Stimulated activated CD8-positive, alpha-beta memory T cell treated with anti-CD3 and anti-CD28 coated beads, Interleukin-12 subunit alpha, Interleukin-12 subunit beta, amount 100 ng/mL, for 1 hour (primary cell): ENCODE measurements at places on chromosomes 13 and 19.
A peak's percentile ranks its signal among the peaks of the same experiment; 100 is the strongest.

GRCh38 chr13:113158946-113159345, 498 bp downstream of the PROZ start:
- DNase-seq: no peak

GRCh38 chr13:34151885-34152284, 333.9 kb downstream of the RFC3 start:
- no peak for DNase-seq

- no peak for DNase-seq
Observed at GRCh38 chr13:27966641-27967202, 2.4 kb downstream of the CDX2 start.

DNA sequence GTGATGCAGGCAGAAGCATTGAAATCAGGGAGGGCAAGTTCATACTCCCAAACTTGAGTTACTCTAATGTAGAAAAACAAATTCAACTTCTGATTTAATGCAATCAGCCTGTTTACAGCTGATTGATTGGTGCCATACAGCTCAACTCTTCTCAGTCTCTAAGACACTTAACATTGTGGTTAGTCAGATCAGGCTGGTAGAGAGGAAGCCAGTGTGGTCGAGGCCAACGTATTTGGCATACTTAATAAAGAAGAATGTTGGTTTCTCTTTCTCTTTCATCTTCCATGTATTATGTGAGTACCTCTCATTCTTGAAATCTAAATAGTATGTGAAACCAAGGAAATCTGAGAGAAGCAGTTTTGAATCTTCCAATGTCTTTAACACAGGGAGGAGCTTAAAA, 255.0 kb upstream of the SLITRK1 start:
- peak; percentile 22 for DNase-seq

DNA sequence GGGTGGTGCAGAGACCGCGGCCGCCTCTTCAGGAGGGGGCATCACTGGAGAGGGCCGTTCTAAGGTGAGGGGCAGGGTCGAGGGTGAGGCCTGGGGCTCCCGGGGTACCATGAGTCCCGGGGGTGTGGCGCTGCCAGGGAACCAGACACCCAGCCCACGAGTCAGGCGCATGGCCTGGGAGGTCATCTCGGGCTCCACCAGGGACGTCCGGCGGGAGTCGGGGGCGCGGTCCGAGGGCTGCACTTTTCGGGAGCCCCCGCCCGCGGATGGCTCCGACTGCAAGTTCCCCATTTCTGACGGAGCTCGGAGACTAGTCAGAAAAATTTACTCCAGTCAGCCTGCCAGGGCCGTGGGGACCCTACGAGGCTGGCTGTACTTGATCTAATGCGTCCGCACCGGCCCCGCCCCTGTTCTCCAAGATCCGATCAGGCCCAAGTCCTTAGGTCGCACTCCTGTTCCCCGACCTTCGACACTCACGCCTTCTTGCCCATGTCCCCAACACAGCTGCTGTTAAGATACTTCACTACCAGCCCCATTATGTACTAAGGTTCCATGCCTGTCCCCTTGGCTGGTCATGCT, 774 bp downstream of the GGN start:
- DNase-seq: no peak

DNA sequence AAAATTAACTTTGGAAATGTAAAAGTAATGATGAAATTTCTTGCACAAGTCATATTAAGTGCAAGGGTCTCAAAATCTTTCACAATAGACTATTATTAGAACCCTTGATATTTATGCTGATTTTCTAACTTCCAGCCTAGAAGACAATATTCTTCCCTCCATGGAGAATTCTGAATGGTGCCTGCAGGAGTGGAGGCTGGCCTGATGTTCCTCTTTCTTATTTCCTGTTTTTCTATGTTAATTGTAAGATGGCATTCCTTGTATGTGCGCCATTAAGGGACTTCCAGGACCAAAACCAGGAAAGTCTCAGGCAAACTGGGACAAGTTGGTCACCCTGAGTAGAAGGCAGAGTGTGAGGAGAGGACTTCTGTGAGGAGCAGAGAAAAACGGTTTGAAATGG, 294.9 kb downstream of the DLEU7 start:
- DNase-seq: no peak

- DNase-seq: no peak
Observed at GRCh38 chr13:111389621-111390521, 69.4 kb downstream of the TEX29 start.

- DNase-seq: no peak
Observed at GRCh38 chr19:20969898-20970297, 46.8 kb downstream of the ZNF85 start.

GRCh38 chr13:39020853-39021462, 16.9 kb downstream of the PROSER1 start:
- DNase-seq: no peak

GRCh38 chr13:23705583-23705982, 135.4 kb downstream of the TNFRSF19 start:
- DNase-seq: no peak

GRCh38 chr13:76889254-76889653, 3.0 kb upstream of the KCTD12 start:
- no peak for DNase-seq

DNA sequence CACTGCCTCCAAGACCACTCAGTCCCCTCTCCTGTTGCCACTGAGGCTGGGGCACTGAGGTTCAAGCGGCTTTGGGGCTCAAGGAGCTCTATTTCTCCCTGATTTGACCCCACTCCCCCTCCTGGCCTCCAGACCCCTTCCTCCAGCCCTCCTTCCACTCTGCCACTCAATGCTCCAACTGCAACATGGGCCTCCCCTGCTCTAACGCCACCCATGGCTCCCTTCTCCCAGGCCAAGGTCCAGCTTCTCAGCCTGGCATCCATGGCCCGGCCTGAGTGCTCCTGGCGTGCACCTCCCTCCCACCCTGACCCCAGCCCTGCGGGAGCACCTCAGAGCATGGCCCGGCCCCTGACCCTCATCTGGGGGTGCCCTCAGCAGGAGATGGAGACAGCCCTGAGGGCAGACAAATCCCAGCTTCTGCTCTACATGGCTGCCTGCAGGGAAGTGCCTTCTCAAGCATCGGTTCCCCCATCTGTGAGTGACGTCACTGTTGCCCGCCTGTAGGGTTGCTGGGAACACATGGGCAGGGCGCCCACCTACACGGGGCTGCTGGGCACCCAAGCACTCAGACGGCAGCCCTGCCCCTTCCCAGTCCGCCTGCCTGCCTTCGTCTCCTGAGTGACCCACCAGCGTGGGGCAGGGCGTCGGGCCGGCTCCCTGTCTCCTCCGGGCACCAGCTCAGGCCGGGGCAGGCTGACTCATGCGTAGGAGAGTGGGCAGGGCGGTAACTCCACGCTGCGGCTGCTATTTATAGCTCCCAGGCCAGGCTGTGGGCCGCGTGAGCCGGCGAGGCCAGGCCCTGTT, 1.6 kb upstream of the DIRAS1 start:
- no peak for DNase-seq

DNA sequence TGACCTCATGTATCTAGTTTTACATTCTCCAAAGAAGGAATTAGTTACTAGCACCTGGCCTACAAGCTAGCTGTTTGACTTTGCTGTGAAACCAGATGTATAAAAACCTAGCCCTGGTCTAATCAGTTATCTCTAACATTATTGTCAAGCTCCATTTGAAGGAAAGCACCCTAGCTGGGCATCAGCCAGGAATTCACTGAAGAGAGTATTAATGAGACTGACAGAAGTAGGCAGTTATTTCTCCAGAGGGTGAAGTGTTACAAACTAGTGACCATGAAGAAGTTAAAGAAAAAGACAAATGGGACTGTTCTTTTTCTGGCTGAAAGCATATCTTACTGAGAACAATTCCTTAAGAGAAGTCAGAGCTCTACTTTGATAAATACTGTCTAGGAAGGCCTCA, 2529.3 kb upstream of the PCDH20 start:
- DNase-seq: no peak
